Fibroblast of pulmonary artery (primary cell): ENCODE measurements at places on chromosomes 2 and 18.
A peak's percentile ranks its signal among the peaks of the same experiment; 100 is the strongest.

GRCh38 chr2:65482971-65483370 is 50.6 kb upstream of the SPRED2 start:
- no peak for DNase-seq

DNA sequence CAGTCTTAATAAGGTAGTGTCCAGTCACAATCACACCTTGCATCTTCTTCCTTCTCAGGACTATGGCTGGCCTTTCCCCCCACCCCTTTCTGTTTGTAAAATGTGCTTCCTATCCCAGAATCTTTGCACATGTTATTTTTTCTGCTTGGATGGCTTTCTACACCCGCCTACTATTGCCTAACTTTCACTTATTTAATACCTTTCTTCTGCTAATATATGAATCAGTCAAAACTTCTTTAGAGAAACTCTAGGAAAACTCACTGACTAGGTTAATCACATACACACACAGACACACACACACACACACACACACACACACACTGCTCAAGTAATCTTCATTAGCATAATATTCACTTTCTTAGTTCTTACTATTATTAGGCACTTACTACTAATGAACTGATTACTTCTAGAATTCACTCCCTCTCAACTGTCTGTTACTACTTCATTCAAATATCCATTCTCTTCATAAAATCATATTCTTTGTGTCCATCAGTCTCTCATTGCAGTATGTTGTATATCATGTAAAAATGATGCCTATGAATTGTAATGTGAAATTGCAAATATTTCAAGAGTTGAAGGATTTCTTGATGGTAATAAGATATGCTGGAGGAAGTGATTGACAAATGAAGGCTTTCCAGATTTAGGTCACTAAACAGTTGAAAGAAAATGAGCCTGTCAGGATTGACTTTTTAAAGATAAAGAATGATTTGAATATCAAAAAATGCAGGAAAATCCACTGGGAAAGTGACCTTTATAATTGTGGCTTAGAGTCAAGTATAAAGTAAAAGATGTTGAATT is 51.2 kb downstream of the CLIP4 start:
- DNase-seq: peak; percentile 25

DNA sequence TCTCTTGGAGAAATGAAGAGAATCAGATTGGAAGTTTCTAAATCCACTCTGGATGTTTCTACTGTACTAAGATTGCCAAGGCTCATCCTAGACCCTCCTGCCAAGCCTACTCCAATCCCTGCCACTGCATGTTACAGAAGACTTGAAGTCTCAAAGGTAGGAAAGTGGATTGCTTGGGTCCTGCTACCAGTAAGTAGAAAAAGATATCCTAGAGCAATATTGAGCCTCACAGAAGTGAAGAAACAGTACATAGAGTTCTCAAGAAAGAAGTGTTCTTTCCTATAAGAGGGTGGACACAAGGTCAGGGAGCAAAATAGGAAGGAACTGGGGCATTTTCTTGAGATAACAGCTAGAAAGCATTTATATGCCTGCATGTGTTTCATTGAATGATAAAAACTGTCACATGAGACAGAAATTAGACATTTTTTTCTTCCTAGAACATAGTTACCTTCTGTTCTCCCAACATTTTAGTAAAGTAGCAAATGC is 232.9 kb downstream of the RBM43 start:
- peak; percentile 46 for DNase-seq

DNA sequence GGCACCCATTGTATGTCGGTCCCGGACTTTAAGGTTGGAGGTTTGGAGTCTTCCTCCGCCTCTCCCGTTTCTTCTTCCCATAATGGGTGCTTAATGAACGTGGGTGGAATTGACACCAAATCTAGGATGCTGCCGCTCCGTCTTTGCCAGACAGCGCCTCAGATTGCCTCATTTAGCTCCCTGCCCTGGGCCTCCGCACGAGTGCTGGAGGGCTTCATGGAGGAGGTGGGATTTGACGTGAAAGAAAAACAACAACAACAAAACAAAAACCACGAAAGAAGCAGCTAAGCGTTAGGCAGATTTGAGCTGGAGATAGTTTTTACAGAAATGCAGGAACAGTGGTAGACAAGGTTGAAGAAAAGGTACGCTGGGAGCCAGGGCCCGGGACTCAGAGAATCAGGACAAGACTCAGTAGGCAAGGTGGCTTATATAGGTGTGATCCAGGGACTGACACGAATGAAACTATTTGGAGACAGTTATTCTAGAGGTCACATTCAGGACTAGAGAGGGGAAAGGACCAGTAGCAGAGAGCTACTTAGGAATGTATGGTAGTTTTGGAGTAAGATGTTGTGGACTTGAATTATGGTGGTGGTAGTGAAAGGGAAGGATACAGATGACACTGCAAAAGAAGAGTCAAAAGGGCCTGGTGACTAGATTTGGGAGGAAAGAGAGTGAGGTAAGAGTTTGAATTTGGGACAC is 605 bp downstream of the ZNF2 start:
- no peak for DNase-seq

DNA sequence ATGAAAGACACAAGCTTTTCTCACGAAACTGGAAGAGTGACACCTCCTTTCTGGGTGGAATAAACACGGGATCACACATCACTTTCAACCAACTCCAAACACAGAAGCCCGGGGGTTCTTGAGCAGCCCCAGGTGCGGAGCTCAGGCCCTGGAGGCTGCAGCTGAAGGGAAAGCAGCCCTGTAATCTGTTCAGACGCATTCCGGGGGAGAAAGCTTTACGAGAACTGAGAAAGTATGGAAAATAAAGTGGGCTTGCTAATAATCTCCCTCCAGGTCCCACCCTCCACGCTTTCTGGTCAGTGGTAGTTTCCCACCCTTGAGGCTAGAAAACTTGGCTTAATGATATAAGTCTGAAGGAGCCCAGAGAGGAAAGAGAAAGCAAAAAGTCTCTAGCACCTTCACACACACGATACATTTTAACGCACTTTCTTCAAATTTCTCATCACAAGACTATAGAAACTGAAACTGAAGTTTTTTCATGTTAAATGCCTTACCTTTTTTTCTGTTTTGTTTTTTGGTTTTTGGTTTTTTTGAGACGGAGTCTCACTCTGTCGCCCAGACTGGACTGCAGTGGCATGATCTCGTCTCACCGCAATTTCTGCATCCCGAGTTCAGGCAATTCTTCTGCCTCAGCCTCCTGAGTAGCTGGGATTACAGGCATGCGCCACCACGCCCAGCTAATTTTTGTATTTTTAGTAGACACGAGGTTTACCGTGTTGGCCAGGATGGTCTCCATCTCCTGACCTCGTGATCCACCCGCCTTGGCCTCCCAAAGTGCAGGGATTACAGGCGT is 141.3 kb downstream of the AFF3 start:
- no peak for DNase-seq

DNA sequence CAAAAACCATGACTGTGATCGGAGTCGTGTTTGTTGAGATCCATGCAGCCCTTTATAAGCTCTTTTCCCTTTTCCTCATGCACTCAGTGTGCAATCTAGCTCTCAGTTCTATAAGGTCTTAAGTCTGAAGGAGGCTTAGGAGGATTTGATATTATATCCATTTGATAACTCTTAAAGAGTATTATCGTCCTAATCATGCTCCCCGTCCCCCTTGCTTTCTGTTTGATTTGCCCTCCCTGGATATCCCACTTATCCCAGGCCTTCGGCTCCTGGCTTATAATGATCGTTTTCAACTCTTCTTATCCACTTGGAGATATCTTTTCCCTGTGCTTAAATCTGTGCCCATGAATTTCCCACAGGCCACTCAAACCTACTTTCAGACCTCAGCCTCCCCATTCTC is 1917.7 kb upstream of the PIK3C3 start:
- no peak for DNase-seq

- no peak for DNase-seq
These were observed 56.1 kb downstream of the FBXO11 start for GRCh38 chr2:47850198-47850597.

GRCh38 chr2:23385748-23386338 is 864 bp downstream of the KLHL29 start:
- peak; percentile 18 for DNase-seq

- no peak for DNase-seq
These were observed 196.9 kb downstream of the ICOS start for GRCh38 chr2:204133476-204133875.

DNA sequence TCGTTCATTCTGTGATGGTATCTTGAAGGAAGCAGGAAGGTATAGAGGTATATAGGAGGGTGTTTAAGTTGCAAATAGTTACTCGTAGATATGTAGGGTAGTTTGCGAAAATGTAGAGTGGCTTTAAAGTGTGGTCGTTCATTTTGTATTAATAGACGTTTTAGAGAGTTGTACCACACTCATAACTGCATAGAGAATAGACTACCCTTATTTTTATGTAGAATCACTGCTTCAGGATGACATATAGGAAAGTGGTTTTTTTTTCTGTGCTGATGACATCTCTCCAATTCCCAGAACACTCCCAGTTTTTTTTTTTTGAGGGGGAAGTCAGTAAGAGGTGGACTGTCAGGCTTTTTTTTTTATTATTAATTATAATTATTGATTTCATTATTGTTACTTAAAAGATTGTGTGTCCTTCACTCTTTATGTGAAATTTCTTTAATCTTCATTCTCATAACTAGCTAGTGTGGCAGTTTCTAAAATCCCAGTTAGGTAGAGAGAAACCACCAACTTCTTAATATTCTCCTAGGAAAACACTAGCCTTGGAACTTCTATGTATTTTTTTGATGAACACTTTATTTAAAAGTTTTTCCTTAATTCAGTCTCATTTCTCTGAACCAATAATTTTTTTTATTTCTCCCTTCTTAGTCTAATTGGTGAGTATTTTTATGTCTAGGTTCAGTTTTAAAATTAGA is 1.5 kb downstream of the ACTR3 start:
- peak; percentile 43 for DNase-seq

- no peak for DNase-seq
These were observed 92.5 kb downstream of the PTPN4 start for GRCh38 chr2:119852214-119852613.

- no peak for DNase-seq
These were observed 175.4 kb downstream of the MEMO1 start for GRCh38 chr2:31835450-31835849.

- DNase-seq: no peak
These were observed 11.2 kb downstream of the ARID5A start for GRCh38 chr2:96547731-96548171.

DNA sequence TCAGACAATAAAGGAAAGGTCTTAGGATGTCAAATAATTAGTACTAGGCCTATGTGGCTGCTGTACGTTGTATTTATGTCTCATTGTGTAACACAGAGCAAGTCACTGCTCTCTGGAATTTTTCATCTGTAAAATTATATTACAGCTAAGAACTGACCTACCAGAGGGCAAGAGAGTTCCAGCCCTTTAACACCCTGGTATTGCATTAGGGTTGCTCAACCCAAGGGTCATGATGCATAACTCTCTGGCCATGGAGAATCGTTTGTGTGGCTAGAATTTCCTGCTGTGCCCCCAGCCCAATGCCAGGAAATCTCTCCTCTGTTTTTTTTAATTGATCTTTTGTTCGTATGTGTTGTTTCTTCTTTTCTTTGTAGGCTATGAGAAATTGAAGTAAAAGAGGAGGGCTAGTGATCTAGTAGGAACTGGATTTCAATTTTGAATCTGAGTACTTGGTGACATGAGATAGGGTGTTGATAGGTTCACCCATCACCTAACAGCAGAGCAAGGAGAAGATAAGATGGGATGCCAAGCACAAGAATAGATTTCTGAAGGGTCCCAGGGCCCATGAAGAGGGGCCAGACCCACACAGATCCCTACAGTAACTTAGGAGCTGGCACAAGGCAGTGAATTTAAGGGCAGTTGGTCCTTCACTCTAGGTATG is 571.2 kb upstream of the TNP1 start:
- DNase-seq: peak; percentile 39

GRCh38 chr2:36702781-36703180 is 6.3 kb downstream of the VIT start:
- no peak for DNase-seq

- no peak for DNase-seq
These were observed 10.3 kb downstream of the ITGA6 start for GRCh38 chr2:172437419-172438341.

- DNase-seq: no peak
These were observed 4.4 kb downstream of the CHPF start for GRCh38 chr2:219538956-219539788.

GRCh38 chr2:192267484-192267883 is 72.8 kb upstream of the TMEFF2 start:
- peak; percentile 87 for DNase-seq

GRCh38 chr18:63454497-63454896 is 22.3 kb upstream of the SERPINB5 start:
- DNase-seq: no peak

- peak; percentile 68 for DNase-seq
These were observed 608.0 kb upstream of the PIK3C3 start for GRCh38 chr18:41347057-41347456.

- DNase-seq: no peak
These were observed 81.7 kb downstream of the BCL2L11 start for GRCh38 chr2:111202266-111203040.

GRCh38 chr2:70948337-70949003 is 12.8 kb downstream of the ATP6V1B1 start:
- DNase-seq: peak; percentile 76

DNA sequence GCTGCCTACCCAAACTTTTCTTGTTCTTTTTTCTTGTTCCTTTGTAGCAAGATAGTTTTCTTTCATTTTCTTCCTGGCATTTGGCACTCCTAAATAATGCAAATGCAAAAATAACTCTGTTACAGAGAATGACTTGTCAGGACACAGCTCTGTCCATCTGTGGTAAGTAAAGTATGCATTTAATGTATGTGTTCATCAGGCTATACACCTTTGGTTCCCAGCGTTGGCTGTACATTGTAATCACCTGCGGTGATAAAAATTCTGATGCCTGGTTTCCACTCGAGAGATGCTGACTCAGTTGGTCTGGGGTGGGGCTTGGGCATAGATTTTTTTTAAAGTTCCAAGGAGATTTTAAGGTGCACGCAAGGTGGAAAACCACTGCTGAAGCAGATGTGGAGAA is at the start of gene SERPINB13:
Gene SERPINB13, plus strand, starts transcription at position 378 of the 400 bp plus-strand sequence. CDS start 1,325 bp downstream, outside the sequence.
- DNase-seq: no peak

- DNase-seq: peak; percentile 80
These were observed 709 bp downstream of the UGP2 start for GRCh38 chr2:63842149-63843061.

- DNase-seq: peak; percentile 38
These were observed 116.3 kb downstream of the SEPTIN10 start for GRCh38 chr2:109497463-109497862.
